ENCODE measurements at places on chromosomes 3 and 15. TPM values are rescaled to one million over a fixed set of nuclear protein-coding genes. Genes with fewer than 3 reads are reported as not detected.
A peak's percentile ranks its signal among the peaks of the same experiment; 100 is the strongest.

DNA sequence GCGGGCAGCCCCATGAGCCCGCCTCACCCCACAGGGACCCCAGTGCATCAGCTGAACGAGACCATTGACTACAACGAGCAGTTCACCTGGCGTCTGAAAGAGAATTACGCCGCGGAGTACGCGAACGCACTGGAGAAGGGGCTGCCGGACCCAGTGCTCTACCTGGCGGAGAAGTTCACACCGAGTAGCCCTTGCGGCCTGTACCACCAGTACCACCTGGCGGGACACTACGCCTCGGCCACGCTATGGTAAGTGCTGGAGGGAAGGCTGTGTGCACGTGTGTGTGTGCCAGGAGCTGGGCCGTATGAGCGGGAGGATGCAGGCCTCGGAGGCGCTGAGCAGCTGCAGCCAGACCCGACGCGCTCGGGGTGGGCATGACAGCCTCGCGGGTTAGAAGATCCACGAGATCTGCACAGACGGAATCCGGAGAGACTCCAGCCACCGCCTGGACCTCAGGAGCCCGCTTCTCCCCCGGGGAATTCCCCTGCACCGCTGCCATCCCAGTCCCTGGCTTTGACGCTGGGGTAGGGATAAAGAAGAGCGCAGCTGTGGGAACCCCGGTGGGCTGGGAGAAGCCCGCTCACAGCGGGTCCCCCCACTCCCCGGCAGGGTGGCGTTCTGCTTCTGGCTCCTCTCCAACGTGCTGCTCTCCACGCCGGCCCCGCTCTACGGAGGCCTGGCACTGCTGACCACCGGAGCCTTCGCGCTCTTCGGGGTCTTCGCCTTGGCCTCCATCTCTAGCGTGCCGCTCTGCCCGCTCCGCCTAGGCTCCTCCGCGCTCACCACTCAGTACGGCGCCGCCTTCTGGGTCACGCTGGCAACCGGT lies 2.6 kb downstream of the DUOXA2 start:
- no peak for DNase-seq

TLE3 gene
- 22.3 TPM for total RNA-seq

RBP2 gene
- total RNA-seq, result not detected

UBA7 gene
- 21.8 TPM for total RNA-seq

- peak; percentile 13 for DNase-seq
Measured at GRCh38 chr3:187014417-187014864, 84.1 kb downstream of the ST6GAL1 start.

GRCh38 chr3:120763601-120764000 lies 21.1 kb downstream of the GTF2E1 start:
- no peak for DNase-seq

DNA sequence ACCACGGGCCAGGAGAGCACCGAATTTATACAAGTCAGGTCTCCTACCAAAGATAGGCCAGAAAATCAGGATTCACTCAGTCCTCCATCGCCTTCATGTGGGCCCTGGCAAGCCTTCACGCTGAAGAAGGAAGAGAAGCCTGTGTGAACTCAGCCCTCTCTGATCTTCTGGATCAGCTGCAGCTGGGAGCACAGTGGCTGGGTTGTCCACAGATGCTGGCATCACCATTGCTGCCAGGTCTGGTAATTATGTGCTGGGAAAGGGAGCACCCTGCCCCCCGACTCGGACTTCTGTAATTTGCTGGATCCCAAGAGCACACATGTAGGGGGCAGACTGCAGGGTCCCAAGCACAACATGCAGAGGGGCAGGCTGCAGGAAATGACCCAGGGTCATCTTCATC lies 12.4 kb upstream of the PDE8A start:
- DNase-seq, result no peak

DNA sequence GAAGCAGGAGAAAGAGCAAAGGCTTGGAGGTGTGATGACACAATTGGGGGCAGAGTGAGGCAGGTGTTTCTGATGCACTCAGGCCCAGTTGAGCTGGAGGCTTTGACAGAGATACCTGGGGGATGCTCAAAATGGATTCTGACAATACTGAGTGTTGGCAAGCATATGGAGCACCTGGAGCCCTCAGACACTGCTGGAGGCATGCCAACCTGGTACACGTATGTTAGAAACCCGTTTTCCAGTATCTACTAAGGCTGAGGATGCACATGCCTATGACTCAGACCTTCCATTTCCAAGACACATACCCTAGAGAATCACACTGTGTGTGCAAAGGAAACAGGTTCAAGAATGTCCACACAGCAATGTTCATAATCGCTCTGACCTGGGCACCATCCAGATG lies 58.7 kb downstream of the WNT7A start:
- DNase-seq, result no peak

CYP8B1 gene
- total RNA-seq, result not detected

GRCh38 chr15:42270551-42270950 lies 2.5 kb upstream of the GANC start:
- DNase-seq, result no peak

- no peak for DNase-seq
Measured at GRCh38 chr3:120416868-120417267, 33.9 kb downstream of the FSTL1 start.
